NCI-H1930 (cell line): ENCODE measurements at places on chromosomes 11 and 22.

DNA sequence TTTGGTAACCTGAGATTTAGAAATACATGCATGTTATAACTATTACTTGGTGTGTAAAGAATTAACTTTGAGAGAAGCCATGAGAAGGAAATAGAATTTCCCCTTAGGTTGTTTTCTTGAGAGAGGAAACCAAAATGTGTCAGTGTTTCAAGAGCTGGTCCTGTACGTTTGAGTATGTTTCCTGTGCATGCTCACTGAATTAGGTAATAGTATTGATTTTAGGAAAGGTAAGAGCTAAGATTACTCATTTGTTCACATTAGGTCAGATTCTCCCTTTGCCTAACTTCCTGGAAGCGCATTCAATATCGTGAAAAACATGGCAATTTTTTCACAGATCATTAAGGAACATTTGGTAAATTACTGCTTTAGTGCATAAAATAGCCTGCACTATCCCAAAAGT, 49.3 kb upstream of the RDX start:
- no peak for DNase-seq

GRCh38 chr22:26711205-26711963, 54.0 kb downstream of the MIAT start:
- DNase-seq, result no peak

DNA sequence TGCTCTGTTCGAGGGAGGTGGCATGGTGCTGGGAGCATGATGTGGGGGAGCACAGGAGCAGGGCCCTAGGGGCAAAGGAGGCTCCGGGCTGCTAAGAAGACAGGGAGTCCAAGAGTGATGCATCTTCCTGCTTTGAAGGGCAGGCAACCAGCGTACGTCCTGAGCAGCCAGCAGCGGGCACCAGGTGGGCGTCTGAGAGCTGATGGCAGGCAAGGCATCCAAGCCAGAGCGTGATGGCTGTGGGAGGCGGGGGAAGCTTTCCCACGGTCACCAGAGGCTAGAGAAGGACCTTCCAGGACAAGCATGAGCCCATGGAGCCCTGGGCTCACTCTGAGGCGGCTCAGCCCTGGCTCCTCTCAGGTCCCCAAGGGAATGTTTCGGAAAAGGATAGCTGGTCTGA, 32.2 kb downstream of the BRD1 start:
- no peak for DNase-seq

DNA sequence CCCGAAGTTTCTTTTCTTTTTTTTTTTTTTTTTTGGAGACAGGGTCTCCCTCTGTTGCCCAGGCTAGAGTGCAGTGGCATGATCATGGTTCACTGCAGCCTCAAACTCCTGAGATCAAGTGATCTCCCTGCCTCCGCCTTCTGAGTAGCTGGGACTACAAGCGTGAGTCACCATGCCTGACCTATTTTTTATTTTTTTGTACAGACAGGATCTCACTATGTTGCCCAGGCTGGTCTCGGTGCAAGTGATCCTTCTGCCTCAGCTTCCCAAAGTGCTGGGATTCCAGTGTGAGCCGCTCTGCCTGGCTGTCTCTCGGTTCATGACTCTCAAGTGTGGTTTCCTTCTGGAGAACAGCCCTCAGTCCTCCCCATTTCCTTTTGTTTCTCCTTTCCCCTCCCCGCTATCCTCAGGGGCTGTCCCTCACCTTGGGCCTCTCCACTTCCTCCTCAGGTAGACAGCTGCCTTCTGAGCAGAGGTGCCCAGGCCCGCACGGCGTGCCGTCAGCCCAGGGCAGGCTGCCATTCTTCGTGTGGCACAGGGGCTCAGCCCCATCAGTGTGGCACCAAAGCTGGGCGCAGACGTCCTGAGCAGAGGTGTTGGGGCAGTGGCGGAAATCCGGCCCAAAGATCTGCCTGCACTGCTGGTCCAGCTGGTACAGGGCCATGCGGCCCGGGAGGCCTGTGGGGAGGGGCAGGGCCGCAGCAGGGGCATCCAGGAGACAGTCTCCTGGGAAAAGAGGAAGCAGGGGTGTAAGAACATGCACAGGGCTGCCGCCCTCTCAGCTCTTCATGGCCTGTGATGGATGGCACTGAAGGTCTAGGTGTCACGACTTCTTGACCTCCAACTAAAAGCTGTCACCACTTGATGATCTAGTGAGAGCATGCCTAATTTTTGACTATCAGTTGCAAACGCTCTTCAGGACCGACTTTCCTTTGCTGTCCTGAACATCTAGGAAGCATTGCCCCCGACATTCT, 14.0 kb downstream of the ADAMTS8 start:
- DNase-seq, result no peak
